ENCODE measurements at places on chromosomes 4 and X.
A peak's percentile ranks its signal among the peaks of the same experiment; 100 is the strongest.

DNA sequence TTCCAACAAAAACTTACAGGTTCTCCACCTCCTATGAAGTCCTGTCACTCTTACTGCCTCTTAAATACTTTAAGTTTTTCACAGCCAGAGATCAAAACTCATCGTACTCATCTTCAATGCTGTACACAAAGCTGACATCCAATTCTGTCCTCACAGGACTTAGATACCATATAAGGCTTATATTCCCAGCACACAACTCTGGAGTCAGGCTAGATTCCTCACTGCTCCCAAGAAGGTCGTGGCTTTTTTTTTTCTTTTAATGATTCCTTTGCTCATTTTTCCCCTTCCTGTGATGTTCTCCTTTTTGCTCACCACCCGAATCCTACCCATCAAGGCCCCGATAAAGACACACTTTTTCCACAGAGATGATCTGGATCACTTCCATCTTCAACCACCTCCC is 914 bp downstream of the TRAPPC2 start:
- no peak for DNase-seq

GRCh38 chrX:38982370-38982769 is 181.1 kb downstream of the MID1IP1 start:
- DNase-seq: no peak

GRCh38 chr4:101126059-101126458 is 221.3 kb downstream of the PPP3CA start:
- DNase-seq: no peak

- DNase-seq: peak; percentile 24
Measured at GRCh38 chr4:40550948-40551462, 78.7 kb downstream of the RBM47 start.

- DNase-seq: peak; percentile 3
Measured at GRCh38 chr4:40462326-40462725, 127.2 kb downstream of the CHRNA9 start.

Measured in CD4-positive, alpha-beta T cell treated with Interferon alpha-2 for 1 hour (primary cell).